ENCODE measurements at places on chromosomes 2 and 18.

GRCh38 chr2:179538406-179539123 is 273.9 kb upstream of the SESTD1 start:
- no peak for DNase-seq

DNA sequence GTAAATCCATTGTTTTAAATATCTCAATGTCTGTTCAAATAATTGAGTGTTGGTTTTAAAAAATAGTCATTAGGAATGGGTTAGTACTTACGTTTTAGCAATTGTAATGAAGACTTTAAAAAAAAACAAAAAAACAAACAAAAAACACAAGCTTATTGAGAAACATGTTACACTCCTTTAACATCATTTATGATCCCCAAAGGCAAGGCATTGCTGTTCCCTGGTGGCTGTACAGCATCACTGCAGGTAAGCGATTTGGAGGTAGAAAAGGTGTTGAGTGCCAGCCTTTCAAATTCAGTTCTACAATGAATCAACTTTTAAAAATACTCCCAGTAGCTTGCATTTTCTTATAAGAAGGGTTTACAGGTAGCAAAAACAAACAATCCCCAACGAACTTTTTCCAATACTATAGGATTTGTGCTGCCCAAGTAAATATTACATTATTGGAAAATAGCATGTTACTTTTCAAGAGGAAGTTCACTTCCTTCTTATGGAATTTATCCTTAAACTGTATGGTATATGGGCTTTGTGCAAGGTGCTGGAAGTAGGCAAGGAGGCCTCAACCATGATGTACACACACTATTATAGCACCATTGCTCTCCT is 27.5 kb downstream of the CNRIP1 start:
- no peak for DNase-seq

DNA sequence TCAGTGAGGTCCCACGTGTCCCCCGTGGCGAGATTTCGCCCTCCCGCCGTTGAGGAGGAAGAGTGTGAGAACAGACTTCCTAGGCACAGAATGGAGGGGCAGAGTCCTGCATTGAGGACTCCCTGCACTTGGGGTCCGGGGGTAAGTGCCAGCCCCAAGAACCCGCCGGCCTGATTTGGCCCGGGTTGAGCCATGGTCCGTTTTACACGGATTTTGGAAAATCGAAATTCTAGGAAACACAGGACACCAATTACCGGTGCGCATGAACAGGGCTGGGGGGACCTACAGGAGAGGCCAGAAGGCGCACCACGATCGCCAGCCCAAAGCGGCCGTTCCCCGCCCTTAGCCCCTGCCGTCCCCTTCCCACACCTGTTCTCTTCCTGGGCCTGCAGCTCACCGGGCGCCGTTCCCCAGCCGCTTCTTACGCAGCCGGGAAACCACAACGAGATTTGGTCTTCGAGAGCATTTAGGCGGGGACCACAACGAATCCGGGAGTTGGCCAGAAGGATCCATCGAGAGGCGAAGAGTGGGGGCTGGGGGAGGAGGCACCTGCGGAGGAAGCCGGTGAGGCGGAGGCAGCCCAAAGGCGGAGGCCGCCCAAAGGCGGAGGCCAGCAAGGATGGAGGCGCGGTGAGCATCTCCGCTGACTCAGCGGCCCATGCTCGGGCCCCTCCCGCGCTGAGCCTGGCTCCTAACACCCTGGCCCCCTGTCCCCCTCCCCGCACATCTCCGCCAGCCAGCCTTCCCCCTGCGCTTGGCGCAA is 464 bp upstream of the TLX2 start:
- DNase-seq = peak; percentile 45

DNA sequence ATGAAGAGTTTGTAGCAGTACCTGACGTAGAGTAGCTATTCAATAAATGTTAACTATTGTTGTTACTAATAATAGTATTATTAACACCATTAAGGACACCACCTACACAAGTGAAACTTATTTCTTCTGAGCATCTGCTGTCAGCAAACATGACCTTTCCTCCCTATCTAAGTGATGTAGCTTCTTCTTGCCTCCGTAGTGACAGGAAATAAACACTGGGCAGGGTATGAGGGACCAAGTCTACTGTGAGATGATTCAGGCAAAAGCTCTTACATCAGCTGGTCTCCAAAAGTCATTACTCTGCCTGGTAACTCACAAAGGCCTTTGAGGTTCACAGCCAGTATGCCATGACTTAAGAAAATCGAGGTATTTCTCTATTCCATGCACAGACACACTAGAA is 750.5 kb downstream of the CPS1 start:
- DNase-seq = no peak

DNA sequence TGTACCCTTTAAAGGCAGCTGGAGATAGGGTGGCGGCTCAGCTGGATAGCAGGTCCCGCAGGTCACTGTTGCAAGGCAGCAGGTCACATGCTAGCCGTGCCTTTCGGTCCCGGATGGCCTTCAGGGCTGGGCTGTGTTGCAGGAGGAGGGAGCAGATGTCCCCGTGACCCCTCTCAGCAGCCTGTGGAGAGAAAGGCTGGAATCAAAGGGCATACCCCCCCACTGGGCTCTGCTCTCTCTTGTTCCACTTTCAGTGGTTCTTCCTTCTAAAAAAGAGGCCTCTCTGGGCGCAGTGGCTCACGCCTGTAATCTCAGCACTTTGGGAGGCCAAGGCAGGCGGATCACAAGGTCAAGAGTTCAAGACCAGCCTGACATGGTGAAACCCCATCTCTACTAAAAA is 4.4 kb upstream of the ANKRD23 start:
- DNase-seq = no peak

GRCh38 chr18:57128220-57128932 is 18.5 kb upstream of the BOD1L2 start:
- DNase-seq = no peak

- DNase-seq = no peak
Measured at GRCh38 chr2:108893277-108893676, 95.7 kb downstream of the EDAR start.

GRCh38 chr2:119659601-119660342 is 19.2 kb upstream of the TMEM177 start:
- peak; percentile 49 for DNase-seq

- no peak for DNase-seq
Measured at GRCh38 chr2:32824070-32824809, 122.5 kb upstream of the LTBP1 start.

DNA sequence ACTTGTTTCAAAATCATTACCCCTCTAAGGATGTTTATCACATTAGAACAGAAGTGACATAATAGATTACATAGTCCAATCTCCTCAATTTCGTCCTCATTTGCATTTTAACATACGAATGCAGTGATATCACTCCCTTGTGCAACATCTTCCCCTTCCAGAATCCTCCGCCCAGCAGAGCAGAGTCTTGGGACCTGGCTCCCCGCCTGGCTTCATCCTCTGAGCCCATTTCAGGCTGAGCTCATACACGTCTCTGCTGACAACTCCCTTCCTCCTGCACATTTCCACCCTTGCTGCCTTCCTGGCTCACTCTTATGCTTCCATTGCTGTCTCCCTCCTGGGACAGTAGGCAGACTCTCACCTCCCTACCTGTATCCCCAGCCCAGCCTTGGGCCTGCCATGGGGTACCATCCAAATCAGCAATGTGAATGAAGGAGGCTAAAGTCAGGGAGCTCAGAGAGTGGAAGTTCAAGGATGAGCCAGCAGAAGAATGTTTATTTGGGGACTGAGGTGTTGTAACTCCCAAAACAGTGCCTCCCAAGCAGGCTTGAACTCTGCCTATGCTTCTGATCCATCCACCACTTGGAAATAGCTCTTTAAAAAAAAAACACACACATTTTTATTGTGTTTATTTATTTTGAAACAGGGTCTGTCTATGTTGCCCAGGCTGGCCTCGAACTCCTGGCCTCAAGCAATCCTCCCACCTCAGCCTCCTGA is 165.2 kb downstream of the TMEM200C start:
- no peak for DNase-seq

- no peak for DNase-seq
Measured at GRCh38 chr18:75698861-75699260, 271.4 kb upstream of the SMIM21 start.

DNA sequence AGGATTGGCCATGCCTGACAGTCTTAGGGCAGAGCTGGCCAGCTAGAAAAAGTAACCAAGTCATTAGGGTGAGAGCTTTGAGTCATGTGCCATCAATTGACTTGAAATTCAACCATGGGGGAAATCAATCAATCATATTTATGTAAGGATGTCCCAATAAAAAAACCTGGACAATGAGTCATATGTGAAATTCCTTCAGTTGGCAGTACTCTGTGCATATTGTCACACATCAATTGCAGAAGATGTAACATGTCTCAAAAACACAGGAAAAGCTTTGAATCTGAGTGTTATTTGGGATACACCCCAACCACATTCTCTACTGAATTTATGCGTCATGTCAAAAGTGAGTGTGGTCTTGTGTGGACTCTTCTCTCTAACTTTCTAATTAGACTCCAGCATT is 1004.1 kb upstream of the NRXN1 start:
- DNase-seq = no peak

DNA sequence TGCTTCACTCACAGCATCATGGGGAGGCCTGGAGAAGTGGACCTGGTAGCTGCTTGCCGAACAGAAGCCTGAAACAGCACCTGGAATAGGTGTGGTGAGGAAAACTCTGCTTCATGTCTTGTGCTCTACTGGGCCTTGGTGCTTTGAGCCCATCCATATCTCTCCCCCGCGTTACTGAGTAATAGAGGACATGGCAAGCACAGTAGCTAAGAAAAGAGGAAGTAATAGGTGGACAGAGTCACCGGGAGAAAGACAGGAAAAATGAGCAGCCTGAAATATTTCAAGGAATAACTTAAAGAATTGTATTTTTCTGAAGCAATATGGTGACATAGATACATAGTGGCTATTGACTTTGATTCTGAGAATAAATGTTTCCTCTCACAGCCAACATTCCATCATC is 14.0 kb upstream of the HNMT start:
- DNase-seq = no peak

- no peak for DNase-seq
Measured at GRCh38 chr18:23502516-23503037, 734 bp upstream of the RMC1 start.

- no peak for DNase-seq
Measured at GRCh38 chr2:64862623-64863022, 126.6 kb upstream of the SLC1A4 start.

GRCh38 chr18:6495536-6495935 is 80.8 kb upstream of the L3MBTL4 start:
- DNase-seq = no peak

GRCh38 chr2:105677901-105678300 is 66.8 kb upstream of the NCK2 start:
- no peak for DNase-seq

DNA sequence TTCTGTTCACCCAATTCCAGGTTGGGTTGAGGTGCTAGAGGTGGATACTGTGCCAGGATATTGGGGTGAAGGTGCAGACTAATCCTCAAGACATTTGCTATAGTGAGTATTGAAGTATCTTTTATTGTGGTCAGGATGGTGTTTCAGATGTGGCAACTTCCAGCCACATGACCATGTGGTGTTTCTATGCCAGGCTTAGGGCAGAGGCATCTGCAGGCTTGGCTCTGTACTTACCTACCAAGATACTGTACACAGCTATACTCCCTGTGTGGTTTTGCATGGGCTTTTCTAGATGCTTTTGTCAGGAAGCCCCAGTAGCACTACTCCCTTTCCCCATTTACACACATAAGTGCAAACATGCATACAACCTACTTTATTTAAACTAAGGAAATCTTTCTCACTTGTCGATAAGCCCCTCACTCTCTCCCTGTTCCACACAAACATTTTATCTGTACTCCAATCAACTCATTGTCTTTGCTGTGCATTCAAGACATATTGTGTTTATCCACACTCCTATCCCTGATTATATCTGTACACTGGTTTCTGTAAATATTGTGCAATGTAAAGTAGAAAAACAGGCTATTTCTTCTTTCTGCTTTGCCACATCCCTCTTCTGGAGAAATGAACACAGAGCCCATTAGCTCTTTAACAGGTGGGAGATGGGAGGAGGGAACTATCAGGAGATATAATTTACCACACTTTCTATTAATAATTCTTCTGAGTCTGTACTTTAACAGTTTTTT is 12.3 kb downstream of the ARL6IP6 start:
- no peak for DNase-seq

DNA sequence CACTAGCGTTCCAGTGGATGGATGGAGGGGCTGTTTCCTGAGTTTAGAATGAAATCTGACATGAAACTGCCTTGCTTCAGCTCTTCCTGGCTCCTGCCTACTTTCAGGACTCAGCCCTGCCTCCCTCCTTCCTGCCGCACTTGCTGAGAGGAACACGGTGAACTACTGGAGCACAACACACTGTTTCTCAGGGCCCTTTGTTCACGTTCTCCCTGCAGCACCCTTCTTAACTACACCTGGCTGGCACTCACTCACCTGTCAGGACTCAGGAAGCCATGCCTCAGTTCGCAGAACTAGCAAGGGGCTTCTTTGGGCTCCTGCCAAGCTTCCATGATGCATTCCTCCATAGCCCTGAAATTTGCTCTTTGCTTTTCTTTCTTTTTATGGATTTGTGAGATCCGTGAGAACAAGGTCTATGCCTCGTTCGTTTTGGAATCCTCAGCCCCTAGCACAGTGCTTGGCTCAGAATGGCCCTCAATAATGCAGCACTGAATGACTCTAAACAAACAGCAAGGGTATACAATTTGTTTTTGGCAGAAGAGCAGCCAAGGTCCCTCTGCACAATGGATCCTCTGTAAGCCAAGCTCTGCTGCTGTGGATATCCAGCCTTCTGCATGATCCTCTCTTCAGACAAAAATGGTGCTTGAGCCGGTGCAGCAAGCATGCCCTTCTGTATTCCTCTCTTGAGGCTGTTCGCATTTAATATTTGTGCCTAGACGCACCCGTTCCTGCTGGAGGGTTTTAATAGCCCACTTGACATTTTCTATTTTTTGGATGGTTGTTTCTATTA is 357.0 kb downstream of the TSN start:
- DNase-seq = no peak

- no peak for DNase-seq
Measured at GRCh38 chr2:162282765-162283425, 35.6 kb downstream of the IFIH1 start.

GRCh38 chr2:227428731-227429285 is 41.1 kb upstream of the SCYGR1 start:
- DNase-seq = no peak

DNA sequence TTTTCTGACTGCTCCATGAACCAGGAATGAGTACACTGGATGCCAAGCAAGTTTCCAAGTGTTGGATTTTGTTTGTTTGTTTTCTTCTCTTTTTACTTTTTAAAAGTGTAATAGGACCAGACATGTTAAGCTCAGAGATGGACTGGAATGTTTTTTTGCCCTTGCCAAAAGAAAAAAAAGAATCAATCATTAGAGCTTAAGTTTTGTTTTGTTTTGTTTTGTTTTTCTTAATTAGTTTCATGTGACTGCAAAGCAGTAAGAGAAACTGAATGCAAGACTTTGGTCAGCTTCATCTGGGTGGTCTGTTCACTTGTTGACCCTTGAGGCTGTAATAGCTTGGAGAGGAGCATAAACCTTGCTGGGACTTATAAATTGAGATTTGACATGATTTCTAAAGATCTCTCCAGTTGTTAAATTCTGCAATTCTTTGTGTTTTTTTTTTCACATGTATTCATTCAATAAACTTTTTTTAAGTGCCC is 42.4 kb upstream of the SLC1A4 start:
- DNase-seq = no peak

- DNase-seq = peak; percentile 73
Measured at GRCh38 chr2:30237239-30237965, 6.1 kb downstream of the LBH start.

GRCh38 chr18:56028514-56028913 is 440.5 kb upstream of the TCF4 start:
- DNase-seq = no peak
